ENCODE measurements at places on chromosomes 7 and 10.
A peak's percentile ranks its signal among the peaks of the same experiment; 100 is the strongest.

- DNase-seq = no peak
Measured at GRCh38 chr7:32039000-32039756, 31.0 kb downstream of the PDE1C start.

GRCh38 chr7:132029369-132030085, 473.1 kb upstream of the PODXL start:
- DNase-seq = no peak

DNA sequence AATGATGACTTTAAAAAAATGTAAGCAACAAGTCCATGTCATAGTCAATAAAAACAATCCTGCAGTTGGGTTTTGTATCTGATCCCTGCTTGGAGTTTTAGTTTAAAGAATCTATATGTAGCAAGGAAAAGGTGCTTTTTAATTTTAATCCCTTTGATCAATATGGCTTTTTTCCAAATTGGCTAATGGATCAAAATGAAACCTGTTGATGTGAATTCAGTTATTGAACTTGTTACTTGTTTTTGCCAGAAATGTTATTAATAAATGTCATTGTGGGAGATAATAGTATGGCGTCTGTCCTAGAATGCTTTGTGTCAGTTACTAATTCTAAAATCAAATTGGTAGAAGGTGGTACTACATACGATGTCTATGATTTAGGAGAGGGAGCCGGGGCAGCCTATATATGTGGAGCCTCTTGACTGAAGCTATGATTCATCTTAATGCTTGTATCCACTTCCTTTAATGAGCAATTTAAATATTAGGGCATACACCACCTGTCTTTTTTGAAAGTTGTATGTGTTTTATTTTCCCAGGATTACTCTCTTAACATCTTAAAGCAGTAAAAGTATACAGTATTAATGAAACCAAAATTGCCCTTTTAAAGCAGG, 10.3 kb upstream of the PBLD start:
- DNase-seq = no peak

GRCh38 chr10:78176320-78177317, 143.0 kb downstream of the RPS24 start:
- no peak for DNase-seq

GRCh38 chr10:121115154-121115553, 264.0 kb downstream of the WDR11 start:
- no peak for DNase-seq

- DNase-seq = no peak
Measured at GRCh38 chr7:73682745-73683055, 553 bp downstream of the DNAJC30 start.

GRCh38 chr10:70986623-70986950, 98.2 kb upstream of the PCBD1 start:
- no peak for DNase-seq

DNA sequence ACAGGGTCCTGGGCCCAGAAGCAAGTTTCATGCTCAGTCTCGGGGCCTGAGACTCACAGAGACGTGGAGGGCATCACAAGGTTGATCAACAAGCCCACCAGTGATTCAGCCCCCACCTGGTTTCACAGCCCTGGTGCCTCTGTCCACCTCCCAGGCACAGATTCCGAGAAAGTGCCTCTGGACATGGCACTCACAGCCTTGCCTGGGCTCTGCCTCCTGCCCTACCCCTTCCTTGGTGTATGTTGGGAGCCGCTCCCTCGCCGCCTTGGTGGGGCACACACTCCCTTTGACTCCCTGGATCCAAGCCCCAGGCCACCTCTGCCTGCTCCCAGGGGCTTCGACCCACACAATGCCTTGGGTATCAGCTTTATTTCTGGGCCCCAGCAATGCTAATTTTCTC, 200.8 kb upstream of the PPP2R2D start:
- no peak for DNase-seq

GRCh38 chr7:126370038-126370668, 882.6 kb downstream of the GRM8 start:
- DNase-seq = no peak

DNA sequence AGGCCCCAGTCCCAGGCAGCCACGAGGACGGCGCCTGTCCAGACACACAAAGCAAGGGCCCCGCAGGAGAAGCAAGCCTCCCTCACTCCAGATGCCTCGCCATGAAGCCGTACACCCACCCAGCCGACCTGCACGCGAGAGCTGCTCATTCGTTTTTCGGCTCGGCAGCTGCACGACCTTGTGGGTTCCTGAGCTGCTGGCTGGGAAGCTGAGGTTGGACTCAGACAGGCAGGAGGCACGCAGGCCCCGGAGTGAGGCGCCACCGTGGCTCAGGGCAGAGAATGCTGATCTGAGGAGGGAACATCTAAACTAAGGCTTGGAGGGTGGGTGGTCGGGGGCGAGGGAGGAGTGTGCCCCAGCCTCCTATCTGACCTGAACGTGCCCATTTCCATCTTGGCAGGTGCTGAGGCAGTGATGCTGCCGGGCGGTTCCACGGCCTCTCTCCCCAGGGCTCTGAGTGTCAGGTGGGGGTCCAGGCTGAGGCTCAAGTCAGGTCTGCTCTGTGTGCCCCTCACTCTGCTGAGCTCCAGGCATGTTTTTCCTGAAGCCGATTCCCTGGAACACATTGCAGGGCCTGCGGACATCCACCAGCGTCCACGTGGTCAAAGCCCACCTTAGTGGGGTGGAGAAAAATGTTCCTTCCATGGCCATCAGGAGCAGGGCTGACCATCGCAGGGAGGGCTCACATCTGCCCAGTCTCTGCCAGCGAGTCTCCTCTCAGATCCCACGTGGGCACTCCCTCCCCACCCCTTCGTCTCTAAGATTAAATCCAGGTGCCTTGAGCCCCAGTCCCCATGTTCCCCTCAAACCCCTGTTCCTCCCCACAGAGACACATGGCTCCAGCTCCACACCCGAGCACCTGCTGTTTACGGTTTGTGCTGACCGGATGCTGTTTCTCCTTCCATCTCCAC, 28.1 kb upstream of the FAM20C start:
- DNase-seq = no peak

GRCh38 chr10:122646511-122647382, 52.9 kb downstream of the C10orf120 start:
- no peak for DNase-seq

GRCh38 chr10:21511095-21511570, 14.3 kb downstream of the SKIDA1 start:
- no peak for DNase-seq

GRCh38 chr7:143992670-143993069, 7.5 kb upstream of the OR6B1 start:
- no peak for DNase-seq

DNA sequence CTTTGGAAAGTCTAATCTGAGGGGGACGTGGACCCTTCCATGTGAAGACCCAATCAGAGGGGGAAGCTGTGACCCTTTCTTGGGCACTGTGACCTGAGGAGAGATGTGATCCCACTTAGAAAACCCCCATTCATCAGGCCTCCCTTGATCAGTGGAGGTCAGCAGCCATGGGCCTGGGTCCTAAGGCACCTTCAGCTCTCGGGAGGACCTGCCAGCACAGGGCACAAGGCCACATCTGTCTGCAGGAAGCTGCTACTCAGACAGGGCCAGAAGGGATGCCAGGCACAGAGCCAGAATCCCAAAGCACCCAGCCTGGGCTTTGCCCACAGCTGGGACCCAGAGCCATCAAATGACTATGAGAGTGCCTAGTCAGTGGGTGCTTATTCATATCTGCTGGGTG, 14.7 kb upstream of the RABGEF1 start:
- DNase-seq = no peak

- DNase-seq = peak; percentile 77
Measured at GRCh38 chr10:96832721-96833219, 672 bp downstream of the LCOR start.

- no peak for DNase-seq
Measured at GRCh38 chr10:13056456-13057077, 43.4 kb upstream of the OPTN start.

DNA sequence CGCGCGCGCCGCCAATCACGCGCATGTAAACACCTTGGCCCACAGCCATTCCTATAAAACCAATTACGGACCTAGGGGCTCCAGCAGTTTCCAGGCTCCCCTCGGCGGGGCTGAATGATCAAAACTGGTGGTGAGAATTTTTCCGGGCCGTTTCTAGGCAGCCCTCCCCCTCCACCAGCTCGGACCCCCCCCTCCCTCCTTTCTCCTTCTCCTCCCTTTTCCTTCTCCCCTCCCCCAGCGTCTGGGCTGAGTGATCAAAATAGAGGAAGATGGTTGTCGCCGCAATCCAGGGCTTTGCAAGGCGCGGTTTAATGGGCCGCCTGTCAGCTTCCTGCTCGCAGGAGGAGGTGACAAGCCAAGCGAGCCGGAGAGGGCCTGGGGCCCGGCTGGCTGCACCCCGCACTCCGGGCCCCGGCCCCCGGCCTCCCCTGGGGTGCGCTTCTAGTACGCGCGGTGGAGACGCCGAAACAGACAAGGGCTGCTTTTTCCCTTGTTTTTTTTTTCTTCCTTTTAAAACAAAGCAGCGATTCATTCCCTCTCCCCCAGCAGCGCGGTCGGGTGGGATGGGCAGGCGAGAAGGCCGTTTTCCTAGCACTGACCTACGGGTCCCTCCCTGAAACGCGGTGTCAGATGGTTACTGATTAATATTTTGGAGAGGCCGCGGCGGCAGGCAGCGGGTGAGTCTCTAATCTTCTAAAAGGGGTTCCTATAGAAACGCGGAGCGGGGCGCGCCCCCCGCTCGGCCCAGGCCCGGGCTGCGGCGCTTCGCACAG, 528 bp upstream of the TNRC18 start:
- peak; percentile 32 for DNase-seq

DNA sequence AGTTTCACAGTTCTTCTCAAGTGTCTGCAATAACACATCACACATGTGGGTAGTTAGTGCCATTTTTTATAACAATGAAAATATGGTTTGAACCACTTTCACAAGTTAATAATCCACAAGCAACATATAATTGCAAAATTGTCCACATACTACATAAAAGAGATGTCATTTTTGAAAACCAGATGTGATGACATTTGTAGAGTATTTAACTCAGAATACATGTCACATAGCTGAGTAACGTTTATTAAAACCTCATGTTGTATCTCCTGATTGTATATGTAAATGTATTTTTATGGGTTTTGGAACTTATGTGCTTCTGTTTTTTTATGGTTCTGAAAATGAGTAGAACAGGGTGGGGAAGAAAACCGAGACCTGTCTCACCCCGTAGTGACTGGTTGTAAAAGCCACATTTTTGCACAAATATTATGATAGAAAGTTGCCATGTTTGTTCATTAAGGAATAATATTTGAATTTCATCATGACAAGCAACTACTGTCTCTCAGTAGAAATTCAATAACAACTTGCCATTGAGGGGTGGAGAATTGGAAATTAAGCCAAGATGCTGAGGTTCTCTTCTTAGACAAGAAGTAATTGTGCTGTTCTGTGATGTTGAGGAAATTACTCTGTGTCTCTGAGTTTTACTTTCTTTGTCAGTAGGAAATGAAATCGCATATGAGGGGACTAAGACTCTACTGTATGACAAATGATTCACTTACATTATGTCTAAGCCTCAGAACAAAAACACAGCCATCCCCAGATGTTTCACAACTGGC, 29.2 kb upstream of the EGFR start:
- DNase-seq = no peak

DNA sequence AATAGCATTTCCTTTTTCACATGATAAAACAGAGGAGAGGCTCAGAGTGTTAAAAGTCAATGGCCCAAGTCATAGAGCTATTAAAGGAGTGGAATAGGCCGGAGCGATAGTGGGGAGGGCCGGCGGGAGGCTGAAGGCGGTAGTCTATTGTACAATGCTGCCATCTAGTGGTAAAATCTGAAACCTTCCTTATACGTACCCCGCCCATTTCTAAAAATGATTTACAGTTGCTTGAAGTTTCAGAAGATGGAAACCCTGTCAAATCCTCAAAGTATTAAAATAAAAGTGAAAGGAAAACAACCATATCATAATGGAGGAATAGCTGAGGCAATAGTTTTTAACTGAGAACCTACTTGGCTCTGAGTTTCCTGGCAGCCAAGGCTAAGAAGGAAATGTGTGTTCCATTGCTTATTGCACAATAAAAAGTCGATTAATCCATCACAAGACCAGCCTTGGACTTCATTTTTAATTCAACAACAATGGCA, 209.1 kb downstream of the CCSER2 start:
- no peak for DNase-seq

- peak; percentile 86 for DNase-seq
Measured at GRCh38 chr7:76047811-76048667, at the start of the genes MDH2 and STYXL1. Gene MDH2, plus strand, starts transcription at chr7:76048106. Its CDS starts 55 bp downstream, at chr7:76048161. Gene STYXL1, minus strand, starts transcription at chr7:76048000. Its CDS starts 17,477 bp downstream, at chr7:76030523.

- DNase-seq = no peak
Measured at GRCh38 chr7:66952343-66953043, 31.5 kb downstream of the TMEM248 start.

DNA sequence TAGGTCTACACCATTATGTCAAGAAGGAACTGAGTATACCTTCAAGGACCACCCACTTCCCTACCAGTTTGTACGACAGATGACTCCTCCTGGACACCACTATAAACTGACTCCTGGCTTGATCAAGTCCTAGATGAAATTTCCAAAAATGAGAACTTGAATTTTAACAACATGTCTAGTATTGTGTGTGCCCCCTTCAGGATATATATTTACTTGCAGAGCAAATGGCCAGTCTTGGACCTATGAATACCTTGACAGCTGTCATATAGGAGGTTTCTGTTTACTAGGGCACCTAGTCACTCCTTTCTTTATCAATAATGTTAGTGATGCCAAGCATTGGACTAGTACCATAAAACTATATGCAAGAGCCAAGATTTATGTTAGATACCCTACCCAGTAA, 94.1 kb upstream of the TMEM26 start:
- no peak for DNase-seq

DNA sequence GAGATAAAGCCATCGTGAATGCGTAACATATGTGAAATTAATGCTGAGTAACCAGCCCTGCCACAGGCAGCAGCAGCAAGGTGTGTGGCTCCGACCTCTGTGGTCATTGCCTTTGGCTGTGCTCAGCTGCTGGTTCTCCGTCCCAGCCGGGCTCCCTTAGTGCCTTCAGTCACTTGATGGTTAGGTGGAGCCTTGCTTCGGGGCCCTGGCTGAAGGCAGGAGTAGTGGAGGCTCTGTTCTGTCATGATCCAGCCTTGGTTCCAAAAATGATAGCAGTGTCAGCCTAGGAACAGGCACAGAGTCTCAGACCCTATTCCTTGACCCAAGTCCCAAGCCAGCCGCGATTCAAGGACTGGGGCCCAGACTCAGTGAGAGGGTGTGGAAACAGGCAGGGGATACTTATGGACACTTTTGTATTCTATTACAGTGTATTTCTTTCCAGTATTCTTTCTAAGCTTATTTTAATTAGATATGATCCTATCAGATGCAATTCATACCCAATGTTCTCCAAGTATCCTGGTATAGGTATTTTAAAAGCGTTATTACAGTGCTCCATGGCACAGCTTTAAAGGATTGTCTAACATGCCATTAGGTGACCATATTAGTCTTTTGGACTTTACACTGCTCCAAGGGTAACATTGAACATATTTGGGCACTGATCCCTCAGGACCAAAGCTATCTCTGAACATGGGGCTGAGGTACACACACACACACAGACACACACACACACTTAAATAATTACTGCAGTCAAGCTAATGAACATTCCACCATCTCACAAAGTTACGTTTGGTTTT, 9.0 kb downstream of the SCART1 start:
- no peak for DNase-seq

DNA sequence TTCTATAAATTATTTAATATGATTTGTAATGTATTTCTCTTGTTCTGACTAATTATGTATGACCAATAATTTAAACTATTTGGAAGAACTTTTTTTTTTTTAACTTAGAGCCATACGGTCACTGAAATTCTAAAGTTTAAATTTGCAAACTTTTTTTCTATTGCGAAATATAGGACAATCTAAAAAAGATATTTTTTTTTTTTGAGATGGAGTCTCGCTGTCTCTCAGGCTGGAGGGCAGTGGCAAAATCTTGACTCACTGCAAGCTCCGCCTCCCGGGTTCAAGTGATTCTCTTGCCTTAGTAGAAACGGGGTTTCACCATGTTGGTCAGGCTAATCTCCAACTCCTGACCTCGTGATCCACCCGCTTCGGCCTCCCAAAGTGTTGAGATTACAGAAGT, 130.5 kb downstream of the CPED1 start:
- no peak for DNase-seq
